Hematopoietic multipotent progenitor cell (in vitro differentiated cells): ENCODE measurements at places on chromosomes 13 and 19.
A peak's percentile ranks its signal among the peaks of the same experiment; 100 is the strongest.

- no peak for DNase-seq
These were observed 147.9 kb downstream of the LMO7 start for GRCh38 chr13:75784003-75784402.

- DNase-seq: no peak
These were observed 8.6 kb upstream of the NAPA start for GRCh38 chr19:47523473-47523872.

- DNase-seq: no peak
These were observed 5.2 kb downstream of the CADM4 start for GRCh38 chr19:43634506-43634871.

DNA sequence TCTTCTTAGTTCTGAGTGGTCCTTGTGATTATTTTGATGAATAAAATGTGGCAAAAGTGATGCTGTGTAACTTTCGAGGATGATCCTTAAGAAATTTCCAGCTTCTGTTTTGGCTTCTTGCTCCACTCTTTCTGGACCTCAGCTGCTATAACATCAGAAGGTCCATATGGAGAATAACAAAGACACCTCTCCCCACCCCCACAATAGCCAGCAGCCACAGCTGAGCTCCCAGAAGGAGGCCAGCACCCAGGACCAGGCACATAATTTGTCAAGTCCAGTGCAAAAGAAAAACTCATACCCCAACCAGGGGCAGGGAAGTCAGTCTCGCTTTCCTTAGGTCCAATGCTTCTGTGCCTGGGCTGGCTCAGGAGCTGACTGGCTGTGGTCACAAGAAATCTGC is 357.6 kb downstream of the RFC3 start:
- DNase-seq: no peak

- no peak for DNase-seq
These were observed 205.3 kb downstream of the MZT1 start for GRCh38 chr13:72521940-72522661.

- DNase-seq: no peak
These were observed 42.3 kb upstream of the MEDAG start for GRCh38 chr13:30863796-30864195.

DNA sequence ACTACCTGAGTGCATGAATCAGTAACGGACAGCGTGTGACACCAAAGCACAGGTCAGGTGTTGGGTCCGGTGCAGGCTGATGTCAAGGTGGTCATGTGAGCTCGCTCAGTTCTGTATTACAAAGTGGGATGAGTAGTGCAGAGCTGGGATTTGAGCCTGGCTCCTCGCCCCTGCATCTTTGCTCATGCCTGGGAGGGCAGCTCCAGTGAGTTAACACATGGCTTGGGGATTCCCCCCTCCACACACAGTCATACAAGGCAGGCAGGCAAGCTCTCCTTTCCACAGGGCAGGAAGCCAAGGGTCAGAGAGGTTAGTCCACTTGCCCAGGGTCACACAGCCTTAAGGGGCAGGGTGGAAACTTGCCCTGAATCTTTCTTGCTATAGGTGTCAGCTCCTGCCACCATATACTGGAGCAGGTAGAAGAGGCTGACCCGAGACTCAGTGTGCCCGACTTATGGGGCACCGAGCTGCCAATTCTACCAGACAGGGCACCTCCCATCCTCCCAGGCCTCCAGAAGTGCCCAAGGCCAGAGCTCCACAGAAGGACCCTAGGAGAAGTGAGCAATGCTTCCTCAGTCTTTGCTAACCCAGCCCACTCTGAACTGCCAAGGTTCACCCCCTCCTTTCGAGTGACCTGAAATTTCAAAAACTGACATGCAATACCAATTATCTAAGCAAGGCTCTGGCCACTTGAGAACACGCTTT is 35.4 kb downstream of the ZNF787 start:
- DNase-seq: no peak

GRCh38 chr13:106052200-106052767 is 483.2 kb downstream of the EFNB2 start:
- DNase-seq: no peak

- no peak for DNase-seq
These were observed 10.4 kb upstream of the ITM2B start for GRCh38 chr13:48222358-48223301.

DNA sequence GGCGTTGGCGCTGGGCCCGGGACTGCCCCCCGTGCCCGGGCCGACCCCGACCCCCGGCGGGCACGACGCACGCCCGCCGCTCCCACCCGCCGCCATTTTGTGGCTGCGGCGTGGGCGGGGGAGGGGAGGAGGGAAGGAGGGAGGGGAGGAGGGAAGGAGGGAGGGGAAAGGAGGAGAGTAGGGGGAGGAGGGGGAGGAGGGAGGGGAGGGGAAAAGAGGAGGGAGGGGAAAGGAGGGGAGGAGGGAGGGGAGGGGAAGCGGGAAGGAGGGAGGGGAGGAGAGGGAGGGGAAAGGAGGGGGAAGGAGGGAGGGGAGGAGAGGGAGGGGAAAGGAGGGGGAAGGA is at the start of gene BTBD2:
BTBD2 (minus strand) TSS at position 107 of the 343 bp plus-strand sequence; CDS start at position 96, 11 bp downstream.
- no peak for DNase-seq

DNA sequence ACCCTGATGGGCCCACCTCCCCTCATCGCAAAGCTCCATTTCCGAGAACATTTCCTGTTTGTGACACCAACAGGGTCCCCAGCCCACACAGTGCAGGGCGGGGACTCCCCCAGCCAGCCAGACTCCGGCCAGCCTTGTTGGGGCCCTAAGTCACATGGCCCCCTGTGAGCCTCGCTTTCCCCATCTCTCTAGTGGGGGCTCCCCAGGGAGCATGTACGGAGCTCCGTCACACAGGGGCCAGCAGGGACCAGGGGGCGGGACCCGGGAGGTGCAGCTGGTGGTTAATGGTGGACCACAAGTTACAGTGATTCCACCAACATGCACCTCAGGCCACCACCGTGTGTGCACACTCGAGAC is 1.7 kb downstream of the TBXA2R start:
- DNase-seq: no peak

GRCh38 chr19:4376991-4377781 is 23.2 kb downstream of the SH3GL1 start:
- no peak for DNase-seq

DNA sequence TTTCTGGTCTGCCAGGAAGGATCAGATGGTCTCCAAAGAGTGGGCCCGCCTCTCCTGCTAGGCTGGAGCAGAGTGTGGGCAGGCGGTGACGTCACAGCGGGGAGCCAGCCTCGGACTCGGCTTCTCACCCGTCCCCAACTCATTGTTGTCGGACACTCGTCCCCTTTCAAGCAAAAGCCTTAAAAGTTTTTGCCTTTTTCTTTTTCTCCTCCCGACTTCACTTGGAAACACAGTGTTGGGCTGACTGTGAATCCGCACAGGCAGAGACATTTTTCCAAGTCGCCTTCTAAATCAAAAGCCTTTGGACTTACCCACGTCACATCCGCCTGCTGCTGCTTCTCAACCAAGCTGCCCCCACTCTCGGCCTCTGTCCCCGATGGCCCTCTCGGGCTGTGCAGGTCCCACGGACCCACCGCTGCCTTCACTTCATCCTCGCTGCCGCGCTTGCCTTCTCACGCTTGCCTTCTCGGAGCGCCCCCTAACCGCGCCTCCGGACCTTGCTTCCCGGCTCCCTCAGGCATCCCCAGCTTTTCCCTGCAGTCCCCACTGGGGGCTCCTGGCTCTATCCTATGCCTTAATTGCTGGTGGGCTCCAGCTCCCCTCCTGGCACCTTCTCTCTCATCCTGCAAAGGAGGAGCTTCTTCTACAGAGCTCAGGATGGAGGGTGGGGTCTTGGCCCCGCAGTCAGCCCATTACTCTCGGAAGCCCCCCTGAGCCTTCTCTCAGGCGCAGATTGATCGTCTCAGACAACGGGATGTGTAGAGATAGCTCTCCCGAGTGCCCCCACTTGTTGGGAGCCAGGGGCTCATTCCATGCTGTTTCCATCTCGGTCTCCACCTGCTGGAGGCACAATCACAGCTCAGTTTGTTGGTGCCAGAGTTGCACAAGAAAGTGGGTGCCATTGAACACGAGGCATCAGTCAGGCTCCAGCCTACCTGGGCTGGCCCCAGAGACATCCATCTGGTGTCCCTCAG is 3.9 kb upstream of the ZNF135 start:
- peak; percentile 74 for DNase-seq

DNA sequence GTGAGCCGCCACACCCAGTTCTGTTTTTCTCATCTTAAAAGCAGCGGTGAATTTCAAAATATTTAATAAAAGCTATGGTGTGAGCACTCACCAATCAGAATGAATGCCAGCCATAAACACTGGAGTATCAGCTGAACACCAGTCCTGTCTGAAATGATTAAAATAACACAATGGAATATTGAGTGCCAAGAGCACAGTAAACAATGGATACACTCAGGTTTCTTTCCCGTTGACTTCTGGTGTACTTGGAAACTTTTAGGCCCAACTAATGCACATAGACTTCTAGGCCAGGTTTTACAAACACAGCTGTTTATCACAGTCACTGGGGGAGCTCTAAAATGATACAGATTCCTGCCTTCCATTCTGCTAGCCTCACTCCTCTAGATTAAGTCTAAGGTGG is 68.3 kb downstream of the SLC6A16 start:
- no peak for DNase-seq

GRCh38 chr13:113148407-113148806 is 10.0 kb upstream of the PROZ start:
- no peak for DNase-seq

DNA sequence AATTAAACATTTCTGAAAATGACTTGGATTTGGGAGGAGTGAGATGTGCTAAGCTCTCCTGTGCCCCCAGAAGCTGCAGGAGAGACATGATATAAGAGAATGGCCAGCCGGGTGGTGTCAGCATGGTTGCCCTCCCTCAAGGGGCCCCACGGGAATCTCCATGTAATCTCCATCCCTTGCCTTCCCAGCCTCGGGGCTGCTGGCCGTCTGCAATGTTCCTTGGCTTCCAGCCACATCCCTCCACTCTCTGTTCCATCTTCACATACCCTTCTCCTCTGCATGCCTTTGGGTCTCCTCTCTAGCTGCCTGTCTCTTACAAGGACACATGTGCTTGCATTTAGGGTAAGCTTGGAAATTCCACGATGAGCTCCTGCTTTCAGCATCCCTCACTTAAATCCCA is 172.0 kb downstream of the TSHZ3 start:
- DNase-seq: no peak

DNA sequence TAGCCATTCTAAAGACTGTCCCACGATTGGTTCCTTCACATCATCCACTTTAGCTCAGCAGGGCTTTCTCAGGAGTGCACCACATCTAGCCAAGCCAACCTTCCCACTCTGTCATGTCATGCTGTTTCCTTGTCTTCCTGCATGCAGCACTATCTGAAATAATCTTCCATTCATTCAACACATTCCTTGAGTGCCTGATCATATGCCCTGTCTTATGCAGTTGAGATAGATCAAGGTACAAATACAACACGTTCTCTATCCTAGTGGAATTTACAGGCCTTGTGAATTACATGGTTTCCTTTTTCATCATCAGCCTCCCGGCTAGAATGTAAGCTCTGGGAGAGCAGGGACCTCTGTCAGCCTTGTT is 6.8 kb upstream of the MRPS31 start:
- DNase-seq: no peak

DNA sequence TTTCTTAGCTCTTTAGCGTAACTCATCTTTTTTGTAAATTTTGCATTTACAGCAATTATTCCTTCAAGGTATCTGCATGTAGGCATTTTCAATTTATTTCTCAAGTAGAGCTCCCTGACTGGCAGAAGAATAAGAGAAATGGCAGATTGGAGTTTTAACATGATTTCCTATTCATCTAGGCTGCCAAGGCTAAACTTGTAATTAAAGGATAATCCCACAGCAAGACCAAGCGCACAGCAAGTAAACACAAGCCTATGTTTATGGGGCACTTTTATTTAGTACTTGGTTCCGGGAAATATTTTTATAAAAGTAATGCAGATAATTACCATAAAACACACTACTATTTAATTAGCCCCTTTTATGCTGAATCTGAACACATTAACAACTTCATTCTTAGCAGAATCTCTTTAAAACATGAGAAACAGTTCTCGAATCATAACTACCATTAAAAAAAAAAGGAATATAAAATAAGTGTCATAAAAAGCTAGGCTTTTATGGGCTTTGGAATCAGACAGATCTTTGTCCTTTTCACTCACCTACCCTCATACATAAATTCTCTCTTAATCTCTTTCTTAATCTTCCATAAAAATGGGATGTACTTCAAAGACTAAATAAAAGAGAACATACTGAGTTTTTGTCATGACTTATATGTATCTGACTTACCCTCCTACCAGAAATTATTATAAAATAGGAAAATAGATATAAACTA is 961.6 kb upstream of the MIR17HG start:
- no peak for DNase-seq

DNA sequence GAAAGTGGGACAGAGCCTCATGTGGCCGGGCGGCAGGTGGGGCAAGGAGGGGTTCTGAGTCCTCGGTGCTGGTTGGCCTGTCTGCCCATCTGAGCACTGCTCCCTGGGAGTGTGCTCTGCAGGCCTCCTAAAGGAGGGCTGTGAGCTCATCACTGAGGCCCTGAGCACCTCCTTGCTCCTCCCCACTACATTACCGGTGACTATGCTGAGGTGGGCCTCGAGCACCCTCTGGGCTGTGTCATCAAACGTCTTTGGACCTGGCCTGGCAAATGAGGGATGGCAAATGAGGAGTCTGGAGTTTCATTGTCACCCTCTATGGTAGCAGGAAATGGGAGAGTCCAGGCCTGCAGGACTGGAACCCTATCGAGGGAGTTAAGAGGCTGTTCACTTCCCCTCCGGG is 38.8 kb upstream of the ZNF429 start:
- no peak for DNase-seq

- no peak for DNase-seq
These were observed 123.5 kb downstream of the RBM26 start for GRCh38 chr13:79282508-79282907.

DNA sequence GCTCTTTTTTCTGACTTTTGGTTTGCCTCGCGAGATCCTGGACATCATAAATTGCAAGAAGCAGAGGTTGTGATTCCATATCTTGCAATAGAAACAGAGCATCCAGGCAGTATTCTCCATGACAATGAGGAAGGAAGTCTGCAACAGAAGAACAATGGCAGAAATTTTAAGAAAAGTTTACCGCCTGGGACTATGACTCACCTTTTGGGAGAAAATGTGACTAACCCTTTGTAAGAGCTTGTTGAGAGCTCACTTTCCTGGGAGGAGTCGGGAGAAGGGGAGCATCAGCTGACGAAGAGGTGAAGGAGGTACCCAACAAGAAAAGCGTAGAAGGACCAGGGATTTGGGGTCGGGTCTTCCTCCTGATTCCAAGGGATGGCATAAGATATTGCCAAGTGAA is 34.3 kb upstream of the TNFSF11 start:
- DNase-seq: no peak
